ENCODE measurements at places on chromosomes 5 and 9. TPM values are rescaled to one million over a fixed set of nuclear protein-coding genes. Genes with fewer than 3 reads are reported as not detected.

DNA sequence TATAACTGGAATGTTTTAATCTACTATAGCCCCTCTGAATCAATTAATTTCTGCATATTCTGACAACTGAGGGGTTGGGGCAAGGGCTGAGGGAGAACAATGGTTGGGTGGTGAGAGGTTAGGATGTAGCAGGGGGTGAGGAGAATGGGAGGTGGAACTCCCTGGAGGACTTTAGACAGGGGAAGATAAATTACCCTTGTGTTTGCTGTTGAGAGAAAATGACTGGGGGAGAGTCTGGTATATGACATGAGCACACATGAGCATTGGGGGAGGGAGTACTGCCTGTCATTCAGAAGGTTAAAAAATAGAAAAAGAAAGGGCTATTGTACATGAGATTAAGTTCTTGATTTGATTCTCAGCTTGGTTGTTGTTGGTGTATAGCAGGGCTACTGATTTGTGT lies 37.2 kb upstream of the PAPPA start:
- DNase-seq = no peak

- peak; percentile 82 for DNase-seq
Measured at GRCh38 chr5:36462295-36463021, 143.9 kb upstream of the SLC1A3 start.

- DNase-seq = peak; percentile 50
Measured at GRCh38 chr5:142743592-142744441, 26.4 kb upstream of the ARHGAP26 start.

DNA sequence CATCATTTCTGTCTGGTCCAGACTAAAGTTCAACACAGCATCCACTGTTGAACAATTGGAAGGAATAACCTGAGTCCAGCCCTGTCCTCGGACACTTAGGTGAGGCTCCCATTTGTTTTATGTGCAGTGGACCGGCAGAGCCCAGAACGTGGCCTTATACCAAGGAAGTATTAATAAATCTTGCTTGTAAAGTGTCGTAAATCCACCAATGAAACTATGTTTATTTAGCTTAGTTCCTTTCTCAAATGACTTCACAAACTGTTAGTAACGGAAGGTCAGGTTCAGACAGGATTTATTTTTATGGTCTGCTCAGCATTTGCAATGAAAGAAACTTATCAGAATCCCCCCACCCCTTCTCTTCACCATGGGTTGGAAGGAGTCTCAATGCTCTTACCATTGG lies 149.5 kb downstream of the PCSK1 start:
- DNase-seq = no peak

GRCh38 chr9:78521680-78522079 lies 224.8 kb downstream of the PSAT1 start:
- DNase-seq = no peak

The SPATA31E1 gene
- not detected for total RNA-seq

The SLC36A2 gene
- total RNA-seq = not detected

The BARHL1 gene
- not detected for total RNA-seq

All from bronchial epithelial cell (primary cell).